ENCODE measurements at places on chromosomes 2 and 18.

DNA sequence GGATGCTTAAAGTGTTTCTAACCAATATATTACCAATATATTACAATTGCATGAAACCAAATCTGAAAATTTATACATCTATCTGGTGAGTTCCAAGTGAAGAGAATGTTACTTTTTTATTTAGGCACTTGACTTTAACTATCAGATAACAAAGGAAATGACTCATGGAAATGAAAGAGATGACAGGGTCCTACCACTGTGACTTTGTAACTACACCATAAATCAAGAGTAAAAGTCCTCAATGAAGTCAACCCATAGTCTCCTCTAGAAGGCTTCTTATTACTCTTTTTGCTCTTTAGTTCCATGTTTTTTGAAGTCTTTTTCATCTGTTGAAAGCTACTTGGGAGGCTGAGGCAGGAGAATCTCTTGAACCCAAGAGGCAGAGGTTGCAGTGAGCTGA is 545.0 kb upstream of the PIK3C3 start:
- no peak for DNase-seq

DNA sequence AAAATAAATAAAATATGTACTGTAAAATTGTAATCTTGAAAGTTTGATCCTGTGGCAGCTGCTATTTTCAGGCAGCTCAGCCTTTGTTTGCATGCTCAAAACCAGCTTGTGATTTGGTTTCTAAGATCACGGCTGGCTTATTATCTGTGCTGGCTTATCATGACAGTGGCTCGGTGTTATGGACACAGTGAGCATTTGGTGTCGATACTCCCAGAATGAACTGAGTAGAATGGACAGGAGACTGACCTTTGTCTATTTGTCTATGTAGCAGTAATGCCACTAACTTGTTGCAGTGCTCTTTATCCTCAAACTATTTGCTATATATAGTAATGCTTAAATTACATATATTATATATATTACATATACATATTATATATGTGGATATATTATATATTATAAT is 58.8 kb downstream of the NEDD4L start:
- DNase-seq: no peak

GRCh38 chr2:204010628-204011560 is 74.3 kb downstream of the ICOS start:
- no peak for DNase-seq

DNA sequence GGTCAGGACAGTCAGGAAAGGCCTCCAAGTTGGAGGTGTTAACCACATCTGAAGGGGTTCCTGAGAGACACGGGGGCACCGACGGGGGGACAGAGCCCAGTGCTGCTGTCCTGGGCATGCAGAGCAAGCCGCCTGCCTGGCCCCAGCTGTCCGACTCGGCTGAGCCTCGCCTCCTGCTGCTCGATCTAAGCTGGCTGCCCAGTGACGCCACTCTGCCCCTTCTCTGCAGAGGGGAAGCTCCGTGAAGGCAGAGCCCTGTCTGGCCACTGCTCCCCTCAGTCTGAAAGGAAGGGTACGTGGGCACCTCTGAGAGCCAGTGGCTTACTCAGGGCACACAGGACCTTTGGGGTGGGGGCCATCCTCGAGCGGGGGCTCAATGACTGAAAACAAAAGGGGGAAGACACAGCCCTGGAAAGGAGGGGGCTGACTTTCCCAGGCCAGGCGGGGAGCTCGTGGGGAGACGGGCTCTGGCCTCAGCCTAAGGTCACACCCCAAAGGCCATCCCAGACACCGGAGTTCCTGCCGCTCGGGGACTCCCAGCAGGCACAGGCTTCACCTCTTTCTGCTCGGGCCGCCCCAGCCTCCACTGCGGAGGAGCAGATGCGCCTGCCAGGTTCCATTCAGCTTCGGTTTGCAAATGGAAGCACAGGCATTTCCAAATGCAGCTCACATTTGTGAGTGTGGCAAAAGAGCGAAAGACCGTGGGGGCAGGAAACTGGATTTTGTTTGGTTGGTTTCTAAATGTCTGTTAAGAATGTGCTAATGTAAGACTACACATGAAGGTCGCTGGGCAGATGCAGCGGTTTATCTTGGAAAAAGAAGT is 136.9 kb downstream of the HDAC4 start:
- DNase-seq: no peak

GRCh38 chr2:28355521-28356094 is 37.0 kb upstream of the FOSL2 start:
- no peak for DNase-seq

GRCh38 chr2:27501042-27501441 is 4.4 kb downstream of the GCKR start:
- no peak for DNase-seq

DNA sequence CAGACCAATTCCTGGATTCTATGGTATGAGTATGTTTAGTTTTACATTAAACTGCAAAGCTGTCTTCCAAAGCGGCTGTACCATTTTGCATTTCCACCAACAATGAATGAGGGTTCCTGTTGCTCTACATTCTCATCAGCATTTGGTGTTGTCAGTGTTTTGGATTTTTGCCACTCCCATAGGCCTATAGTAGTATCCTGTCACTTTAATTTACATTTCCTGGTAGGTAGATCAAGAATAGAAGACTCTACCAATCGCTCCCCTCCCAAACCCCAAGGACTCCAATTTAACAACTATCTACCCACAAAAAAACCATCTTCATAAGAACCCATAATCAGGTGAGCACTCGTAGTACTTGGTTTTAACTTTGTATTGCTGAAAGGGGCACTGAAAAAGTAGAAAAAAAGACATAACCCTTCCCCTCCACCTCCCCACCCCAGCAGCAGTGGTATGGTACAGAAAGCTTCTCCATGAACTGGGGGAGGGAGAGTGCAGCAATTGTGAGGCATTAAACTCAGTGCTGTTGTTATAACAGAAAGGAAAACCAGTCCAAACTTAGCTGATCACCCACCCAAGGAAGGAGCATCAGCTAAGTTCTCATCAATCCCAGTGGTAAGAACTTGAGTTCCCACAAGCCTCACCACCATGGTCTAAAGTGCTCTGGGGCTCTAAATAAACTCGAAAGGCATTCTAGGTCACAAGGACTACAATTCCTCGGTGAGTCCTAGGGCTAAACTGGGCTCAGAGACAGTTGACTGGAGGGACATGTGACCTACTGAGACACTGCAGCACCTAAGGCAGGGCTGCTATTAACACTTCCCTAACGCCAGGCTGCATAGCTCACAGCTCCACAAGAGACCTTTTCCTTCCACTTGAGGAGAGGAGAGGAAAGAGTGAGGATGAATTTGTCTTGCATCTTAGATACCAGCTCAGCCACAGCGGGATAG is 35.5 kb upstream of the CYTIP start:
- no peak for DNase-seq

DNA sequence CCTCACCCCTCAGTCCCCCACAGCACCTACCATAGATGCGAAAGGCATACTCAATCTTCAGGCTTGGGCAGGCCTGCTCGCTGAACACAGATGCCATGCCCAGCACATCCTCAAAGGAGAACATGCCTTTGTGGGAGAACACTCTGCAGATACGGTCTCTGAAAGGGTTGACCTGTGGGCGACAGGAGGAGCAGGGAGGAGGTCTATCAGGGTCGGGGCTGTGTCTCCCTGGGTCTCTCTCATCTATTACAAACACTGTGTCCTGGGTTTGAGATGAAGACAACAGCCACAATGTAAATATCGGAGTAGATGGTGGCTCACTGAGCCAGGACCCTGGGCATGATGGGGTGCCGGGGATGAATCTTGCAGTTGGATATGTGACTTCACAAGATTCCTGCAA is 46.0 kb downstream of the CIB4 start:
- DNase-seq: no peak

DNA sequence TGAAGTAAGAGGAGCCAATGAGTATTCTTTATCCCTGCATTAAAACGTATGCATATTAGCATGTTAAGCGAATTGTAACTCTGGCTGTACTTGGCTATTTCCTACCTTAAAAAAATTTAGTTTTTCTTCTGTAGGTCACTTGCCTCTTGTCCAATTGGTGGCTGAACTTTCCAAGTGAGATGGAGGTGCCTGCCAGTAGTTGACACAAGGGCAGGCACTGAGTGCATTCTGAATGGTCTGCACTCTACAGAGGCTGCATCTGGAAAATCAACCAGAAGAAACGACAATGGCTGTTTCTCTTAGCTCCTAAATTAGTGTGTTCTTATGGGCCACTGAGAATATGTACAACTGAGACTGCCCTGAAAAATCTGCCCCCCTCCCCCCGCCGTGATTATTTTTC is 160.8 kb downstream of the PRPF40A start:
- DNase-seq: no peak

DNA sequence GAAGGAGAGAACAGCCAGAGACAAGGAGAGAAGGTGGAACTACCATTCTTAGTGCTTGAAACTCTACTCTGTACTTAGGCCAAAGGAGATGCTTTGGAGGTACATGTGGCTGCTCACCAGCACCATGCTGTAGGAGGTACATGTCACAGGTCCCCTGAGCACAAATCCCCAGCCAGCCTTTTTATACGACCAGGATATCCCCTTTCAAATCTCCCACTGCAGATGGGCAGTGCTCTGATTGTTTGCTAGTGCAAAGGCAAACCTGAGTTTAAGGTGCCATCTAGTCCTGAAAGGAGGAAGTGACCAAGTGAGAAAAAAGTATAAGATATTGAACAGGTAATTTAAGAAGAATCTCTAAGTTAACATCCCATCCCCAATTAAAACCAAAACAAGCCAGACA is 17.1 kb upstream of the TTC21B start:
- no peak for DNase-seq

DNA sequence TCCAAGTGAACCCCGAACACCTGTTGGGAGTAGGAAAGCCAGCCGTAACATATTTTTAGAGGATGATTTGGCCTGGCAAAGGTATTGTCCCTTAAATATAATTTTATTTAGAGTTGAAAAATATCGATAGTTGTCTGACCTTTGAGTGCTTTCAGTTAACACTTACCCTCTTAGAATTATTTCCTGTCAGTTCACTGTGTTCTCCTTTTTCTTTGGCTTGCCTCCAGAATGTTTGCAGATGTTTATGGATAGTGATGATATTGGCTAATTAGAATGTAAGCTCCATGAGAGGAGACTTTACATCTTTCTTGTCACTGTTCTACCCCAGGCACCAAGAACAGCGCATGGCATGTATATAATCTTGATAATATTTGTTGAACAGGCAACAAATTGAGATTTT is 19.8 kb downstream of the PIKFYVE start:
- no peak for DNase-seq

DNA sequence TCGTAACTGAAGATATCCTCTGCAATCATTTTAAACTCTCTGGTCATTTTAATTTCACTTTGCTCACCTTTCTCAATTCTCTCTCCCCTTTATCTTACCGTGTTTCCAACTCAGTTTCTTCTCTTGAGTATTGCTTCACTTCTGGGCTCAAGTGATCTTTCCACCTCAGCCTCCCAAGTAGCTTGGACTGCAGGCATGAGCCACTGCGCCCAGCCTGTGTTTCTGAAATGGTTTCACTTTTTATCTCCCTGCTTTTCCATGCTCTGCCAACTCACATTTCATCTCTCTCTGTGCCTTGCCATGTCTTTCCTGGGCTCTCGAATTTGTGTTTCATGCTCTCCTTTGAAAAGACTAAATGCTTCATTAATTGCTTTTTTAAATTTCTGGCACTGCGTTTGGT is 30.5 kb upstream of the TMEM131 start:
- no peak for DNase-seq

DNA sequence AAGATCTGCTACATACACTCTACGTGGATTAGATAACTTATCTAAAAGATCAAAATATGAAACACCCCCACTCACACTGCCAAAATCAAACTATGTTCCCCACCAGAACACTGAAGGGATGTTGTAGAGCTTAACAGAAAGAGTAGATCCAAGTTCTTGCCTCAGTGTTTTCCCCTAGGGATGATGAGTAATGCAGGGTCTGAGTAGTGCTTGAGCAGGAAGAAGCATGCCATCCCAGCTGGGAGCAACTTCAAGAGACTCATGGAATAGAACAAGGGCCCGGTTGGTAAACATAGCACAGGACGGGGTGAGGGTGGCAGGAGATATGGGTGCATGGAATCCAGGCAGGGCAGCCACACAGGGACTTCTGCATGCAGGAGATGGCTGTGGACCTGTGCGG is 74.3 kb downstream of the SNTG2 start:
- DNase-seq: no peak

DNA sequence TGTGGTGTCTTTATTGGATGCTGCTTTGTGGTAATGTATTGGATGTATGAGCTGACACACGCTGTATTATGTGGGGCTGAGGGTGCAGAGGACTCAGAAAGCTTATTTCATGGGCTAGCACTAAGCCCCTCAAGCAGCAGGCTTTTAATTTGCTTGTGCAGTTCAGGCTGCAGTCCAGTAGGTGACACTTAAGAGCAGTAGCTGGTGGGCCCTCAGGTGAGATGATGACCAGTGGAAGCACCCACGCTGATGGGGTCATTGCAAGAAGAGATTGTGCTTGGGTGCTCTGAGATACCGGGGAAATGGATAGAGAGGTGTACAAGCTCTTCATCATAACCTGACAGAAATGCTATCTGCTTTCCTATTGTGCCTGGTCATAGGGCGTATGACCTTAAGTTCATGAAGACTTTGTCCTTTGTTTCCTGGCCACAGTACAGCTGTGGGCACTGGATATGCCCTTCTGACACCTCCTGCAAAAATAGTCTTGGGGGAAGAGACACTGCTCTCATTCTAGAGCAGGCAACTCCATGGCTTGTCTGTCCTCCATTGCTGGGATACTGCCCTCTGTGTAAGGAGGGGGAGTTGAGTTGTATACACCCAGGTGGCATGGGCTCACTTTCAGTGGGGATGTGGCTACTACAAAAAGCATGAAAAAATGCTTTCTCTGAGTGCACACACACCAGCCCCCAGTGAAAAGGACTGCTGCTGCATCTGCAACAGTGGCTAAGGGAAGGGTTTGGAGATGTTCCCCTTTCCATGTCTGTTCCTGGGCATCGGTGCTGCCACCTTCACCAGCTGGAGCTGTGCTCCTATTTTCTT is 205.7 kb upstream of the ZSWIM2 start:
- no peak for DNase-seq

DNA sequence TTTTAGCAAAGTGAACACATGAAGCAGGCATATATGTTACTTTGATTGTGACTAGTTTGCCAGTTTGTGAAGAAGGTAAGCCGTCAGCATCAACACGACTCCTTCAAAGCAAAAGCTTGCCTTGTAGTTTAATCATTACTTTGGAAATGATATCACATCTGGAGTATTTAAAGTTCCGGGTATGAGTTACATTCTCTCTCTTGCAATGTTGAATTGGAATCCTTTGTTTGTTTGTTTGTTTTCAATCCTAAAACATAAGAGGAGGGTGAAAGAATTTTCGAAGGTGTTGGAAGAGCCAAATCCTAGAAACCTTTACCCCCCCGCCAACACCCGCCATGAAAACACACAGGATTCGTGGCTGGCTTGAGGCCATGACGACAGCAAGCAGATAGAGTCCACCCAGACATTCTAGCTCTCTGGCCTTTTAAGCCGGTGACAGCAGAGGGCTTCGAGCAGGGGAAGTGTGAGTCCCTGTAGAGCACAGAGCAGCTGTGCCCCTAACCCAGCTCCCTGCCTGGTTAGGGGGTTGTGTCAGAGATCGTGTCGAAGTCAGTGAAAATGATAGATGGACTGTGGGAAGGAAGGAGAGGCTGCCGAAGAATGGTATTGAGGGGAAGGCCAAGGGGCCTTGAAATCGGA is 103.8 kb upstream of the SMIM21 start:
- no peak for DNase-seq

All from GM04503 (cell line).